ENCODE measurements at places on chromosomes 2 and 18. TPM values are rescaled to one million over a fixed set of nuclear protein-coding genes. Genes with fewer than 3 reads are reported as not detected.

Gene ERFE
- total RNA-seq = not detected

Gene MERTK
- 20.7 TPM for total RNA-seq

Gene CYBRD1
- total RNA-seq = 262 TPM

DNA sequence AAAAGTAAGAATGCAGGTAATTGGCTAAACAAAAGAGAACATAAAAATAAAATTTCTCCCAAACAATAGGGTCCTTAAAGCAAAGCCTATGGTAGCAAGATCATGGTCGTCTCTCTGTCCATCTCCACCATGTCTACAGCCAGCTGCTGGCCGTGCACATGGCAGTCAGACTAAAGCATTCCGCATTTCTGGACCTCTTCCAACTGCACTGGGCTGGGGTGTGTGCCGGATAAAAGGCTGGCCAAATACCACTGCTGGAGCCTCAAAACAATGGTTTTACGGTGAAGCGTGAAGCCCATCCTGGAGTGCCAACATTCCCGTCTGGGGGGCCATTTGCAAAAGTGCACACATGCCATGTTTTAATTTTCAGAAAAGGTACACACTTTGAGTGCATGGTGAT lies 74.8 kb upstream of the PIEZO2 start:
- no peaks in the 10 kb centered on the region for H3K4me1 ChIP-seq
- no peak for DNase-seq
- H3K36me3 ChIP-seq = no peaks in the 10 kb centered on the region
- H3K27me3 ChIP-seq = no peaks in the 10 kb centered on the region
- H3K4me3 ChIP-seq = no peak overlapping the region
- H3K27ac ChIP-seq = no peak overlapping the region

DNA sequence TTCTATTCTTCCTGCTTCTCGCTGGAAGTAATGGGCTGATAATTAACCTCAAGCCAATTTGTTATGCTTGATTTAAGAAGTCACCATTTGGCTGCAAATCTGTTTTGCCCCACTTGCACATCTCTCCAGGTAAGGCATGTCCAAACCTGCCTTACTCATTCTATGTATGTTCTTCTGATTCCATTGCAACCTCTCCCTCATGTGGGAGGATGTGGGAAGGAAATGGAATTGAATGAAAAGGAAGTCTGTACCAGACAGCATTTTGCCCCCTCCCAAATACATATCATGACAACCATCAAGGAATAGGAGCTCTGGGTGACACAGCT lies 131.7 kb downstream of the NRP2 start:
- no peaks in the 10 kb centered on the region for H3K27me3 ChIP-seq
- no peak overlapping the region for H3K27ac ChIP-seq
- H3K4me1 ChIP-seq = peaks cover 3% of the 10 kb centered on the region
- no peak overlapping the region for H3K4me3 ChIP-seq
- no peak for DNase-seq
- no peaks in the 10 kb centered on the region for H3K36me3 ChIP-seq

- H3K4me3 ChIP-seq = no peak overlapping the region
- H3K27ac ChIP-seq = no peak overlapping the region
- no peak for DNase-seq
- H3K36me3 ChIP-seq = no peaks in the 10 kb centered on the region
- no peaks in the 10 kb centered on the region for H3K27me3 ChIP-seq
Measured at GRCh38 chr18:51266773-51267172, 69.3 kb upstream of the MEX3C start.

- no peak for DNase-seq
- no peaks in the 10 kb centered on the region for H3K27me3 ChIP-seq
- H3K4me1 ChIP-seq = no peaks in the 10 kb centered on the region
- H3K27ac ChIP-seq = no peak overlapping the region
- H3K4me3 ChIP-seq = no peak overlapping the region
Measured at GRCh38 chr2:17311771-17312511, 206.3 kb downstream of the RAD51AP2 start.

DNA sequence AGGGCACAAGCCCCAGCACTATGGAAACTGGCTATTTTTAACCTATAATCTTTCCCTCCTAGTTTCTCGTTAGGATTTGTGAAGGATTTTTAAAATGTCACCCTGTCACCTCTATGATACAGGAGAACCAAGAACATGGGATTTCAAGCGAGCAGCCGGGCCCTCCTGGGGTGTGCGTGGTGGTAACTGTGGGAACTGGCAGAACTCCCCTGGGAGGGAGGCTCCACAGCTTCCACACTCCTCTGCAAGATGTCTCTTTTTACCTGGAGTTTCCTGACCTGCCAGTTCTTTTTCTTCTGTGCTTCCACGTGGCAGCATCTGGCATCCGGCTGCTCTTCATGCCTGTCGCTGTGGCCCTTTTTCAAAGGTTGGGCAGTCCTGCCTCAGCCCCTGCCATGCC lies 386.3 kb upstream of the MYT1L start:
- no peak overlapping the region for H3K4me3 ChIP-seq
- no peaks in the 10 kb centered on the region for H3K27me3 ChIP-seq
- DNase-seq = peak; percentile 30

- no peak overlapping the region for H3K4me3 ChIP-seq
- no peaks in the 10 kb centered on the region for H3K36me3 ChIP-seq
- H3K27ac ChIP-seq = no peak overlapping the region
- no peaks in the 10 kb centered on the region for H3K27me3 ChIP-seq
Measured at GRCh38 chr2:158923641-158924040, 44.8 kb upstream of the TANC1 start.

GRCh38 chr2:211423018-211423417 lies 866.6 kb downstream of the CPS1 start:
- H3K4me1 ChIP-seq = no peaks in the 10 kb centered on the region
- H3K27ac ChIP-seq = no peak overlapping the region
- no peaks in the 10 kb centered on the region for H3K27me3 ChIP-seq

- H3K36me3 ChIP-seq = no peaks in the 10 kb centered on the region
- DNase-seq = no peak
- H3K27me3 ChIP-seq = no peaks in the 10 kb centered on the region
- H3K4me3 ChIP-seq = no peak overlapping the region
- no peak overlapping the region for H3K27ac ChIP-seq
Measured at GRCh38 chr2:191696001-191696400, 18.1 kb downstream of the NABP1 start.

GRCh38 chr2:220071696-220072095 lies 444.3 kb downstream of the SLC4A3 start:
- H3K4me1 ChIP-seq = no peaks in the 10 kb centered on the region
- H3K27ac ChIP-seq = no peak overlapping the region
- H3K4me3 ChIP-seq = no peak overlapping the region
- H3K27me3 ChIP-seq = no peaks in the 10 kb centered on the region
- no peak for DNase-seq
- H3K36me3 ChIP-seq = no peaks in the 10 kb centered on the region

DNA sequence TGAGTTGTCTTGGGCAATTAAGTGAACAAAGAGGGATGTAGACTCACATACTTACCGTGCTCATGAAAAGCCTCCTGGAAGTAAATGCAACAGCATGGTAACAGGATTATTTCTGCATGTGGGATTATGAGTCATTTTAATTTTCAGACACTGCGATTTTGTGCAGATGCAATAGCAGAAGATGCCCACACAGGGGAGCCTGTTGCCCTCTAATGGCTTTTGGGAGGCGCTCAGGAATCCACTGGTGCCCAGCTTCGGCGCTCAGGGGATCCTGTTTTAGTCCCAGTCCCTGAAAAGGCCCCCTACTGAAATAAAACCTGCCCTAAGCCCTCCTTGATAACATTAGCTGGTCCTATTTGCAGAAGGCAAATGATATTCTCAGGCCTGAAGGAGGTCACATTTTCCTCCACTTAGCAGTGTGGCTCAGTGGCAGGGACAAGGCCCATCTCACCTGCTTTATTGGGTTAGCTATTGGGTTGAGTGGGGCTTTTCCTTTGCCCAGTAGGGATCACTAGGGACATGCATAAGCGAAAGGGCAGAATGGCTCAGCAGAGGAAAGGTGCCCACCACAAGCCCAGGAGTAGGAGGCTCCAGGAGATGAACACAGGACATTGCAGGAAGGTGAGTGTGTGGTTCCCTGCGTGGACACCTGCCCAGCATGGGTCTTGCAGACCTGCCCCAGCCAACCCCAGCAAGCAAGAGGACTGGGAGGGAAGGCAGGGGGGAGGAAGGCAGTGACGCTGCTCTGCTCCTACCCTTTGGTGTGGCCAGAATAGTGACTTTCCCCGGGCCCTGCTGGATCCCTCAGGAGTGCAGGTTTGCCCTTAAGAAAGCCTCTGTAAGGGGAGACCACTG lies 26.5 kb upstream of the KCNS3 start:
- H3K4me1 ChIP-seq = peaks cover 6% of the 10 kb centered on the region
- no peaks in the 10 kb centered on the region for H3K27me3 ChIP-seq
- no peak overlapping the region for H3K4me3 ChIP-seq
- DNase-seq = peak; percentile 53
- no peaks in the 10 kb centered on the region for H3K36me3 ChIP-seq

DNA sequence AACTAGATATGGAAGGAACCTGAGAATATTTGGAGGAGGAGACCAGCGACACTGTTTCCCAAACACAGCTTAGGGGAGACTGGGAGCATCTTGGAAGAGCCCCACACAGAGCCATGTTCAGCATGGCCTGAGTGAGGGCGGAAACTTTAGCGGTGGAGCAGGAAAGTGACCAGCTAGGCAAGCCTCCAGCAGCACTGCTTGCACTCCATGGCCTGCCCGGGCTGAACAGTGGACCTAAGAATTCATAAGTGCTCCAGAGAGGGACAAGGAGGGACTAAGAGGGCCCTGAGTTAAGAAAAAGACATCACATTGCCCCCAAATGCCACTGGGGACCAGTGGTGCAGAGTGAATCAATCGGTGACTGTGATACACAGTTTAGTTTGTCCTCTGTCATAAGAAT lies 566.4 kb downstream of the TNS1 start:
- DNase-seq = peak; percentile 50
- peaks cover 45% of the 10 kb centered on the region for H3K4me1 ChIP-seq
- H3K36me3 ChIP-seq = no peaks in the 10 kb centered on the region
- no peak overlapping the region for H3K4me3 ChIP-seq
- H3K27ac ChIP-seq = peak overlapping the region; percentile 27

Gene C18orf54
- 3.9 TPM for total RNA-seq

DNA sequence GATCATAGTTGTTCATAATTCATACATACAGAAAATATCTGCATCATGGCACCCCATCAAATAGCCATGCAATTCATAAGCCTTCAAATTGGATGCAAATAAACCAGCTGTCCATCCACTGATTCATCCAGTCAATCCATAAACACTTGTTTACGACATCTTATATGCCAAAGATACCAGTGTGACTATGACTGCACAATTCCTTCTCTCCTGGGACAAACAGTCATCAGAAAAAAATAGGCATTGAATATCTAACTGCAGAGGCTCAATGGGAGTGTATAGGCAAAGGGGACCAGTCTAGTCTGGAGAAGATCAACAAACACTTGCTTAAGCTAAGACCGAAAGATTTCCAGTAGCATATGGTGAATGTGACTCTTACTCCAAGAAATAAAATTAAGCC lies 70.0 kb downstream of the COL4A3 start:
- no peaks in the 10 kb centered on the region for H3K36me3 ChIP-seq
- no peak overlapping the region for H3K4me3 ChIP-seq
- peaks cover 7% of the 10 kb centered on the region for H3K4me1 ChIP-seq
- no peak for DNase-seq

DNA sequence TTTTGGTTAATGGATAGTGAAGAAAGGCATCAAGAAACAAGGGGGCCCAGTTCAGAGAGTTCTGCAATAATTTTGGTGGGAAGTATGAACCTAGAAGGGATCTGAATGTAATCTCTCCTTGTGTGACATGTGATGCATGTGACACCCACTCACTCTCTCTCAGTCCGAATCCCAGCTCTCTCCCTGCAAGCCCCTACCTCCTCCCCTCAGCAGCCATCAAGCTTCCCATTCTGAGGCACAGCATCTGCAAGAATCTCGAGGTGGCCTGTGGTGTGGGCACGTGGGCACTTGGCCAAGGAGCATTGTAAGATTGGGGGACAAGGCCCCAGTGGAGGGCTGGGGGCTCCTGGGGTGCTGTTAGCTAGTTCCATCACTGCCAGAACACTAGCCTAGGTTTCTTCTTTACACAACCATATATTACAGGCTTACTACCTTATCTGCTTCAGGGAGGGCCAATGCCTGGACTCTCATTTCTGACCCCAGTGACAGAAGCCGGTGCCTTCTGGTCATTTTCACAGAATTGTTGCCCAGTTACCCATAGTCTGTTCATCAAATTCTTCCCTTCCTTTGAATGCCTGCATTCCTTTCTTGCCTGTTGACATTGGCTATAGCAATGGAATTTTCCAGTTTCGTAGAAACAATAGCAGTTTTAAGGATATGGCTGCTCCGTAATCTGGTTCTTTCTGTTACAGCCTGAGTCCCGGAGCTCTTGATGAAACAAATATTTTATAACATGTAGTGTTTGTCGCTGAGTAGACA lies 13.3 kb upstream of the LCLAT1 start:
- no peak for DNase-seq
- no peak overlapping the region for H3K27ac ChIP-seq
- no peak overlapping the region for H3K4me3 ChIP-seq
- H3K36me3 ChIP-seq = no peaks in the 10 kb centered on the region
- no peaks in the 10 kb centered on the region for H3K4me1 ChIP-seq
- H3K27me3 ChIP-seq = no peaks in the 10 kb centered on the region

GRCh38 chr2:191479680-191480023 lies 198.3 kb upstream of the NABP1 start:
- DNase-seq = no peak
- H3K4me3 ChIP-seq = no peak overlapping the region
- H3K27ac ChIP-seq = no peak overlapping the region
- no peaks in the 10 kb centered on the region for H3K36me3 ChIP-seq
- peaks cover 15% of the 10 kb centered on the region for H3K4me1 ChIP-seq
- no peaks in the 10 kb centered on the region for H3K27me3 ChIP-seq

GRCh38 chr2:157143901-157144300 lies 113.6 kb upstream of the GALNT5 start:
- no peak overlapping the region for H3K4me3 ChIP-seq
- no peaks in the 10 kb centered on the region for H3K4me1 ChIP-seq
- H3K27ac ChIP-seq = no peak overlapping the region
- H3K27me3 ChIP-seq = no peaks in the 10 kb centered on the region
- no peak for DNase-seq

Gene KLF7
- 66.5 TPM for total RNA-seq

Gene UNC80
- not detected for total RNA-seq

Gene SNTG2
- 1.4 TPM for total RNA-seq

GRCh38 chr2:33323957-33324356 lies 152.5 kb upstream of the RASGRP3 start:
- no peaks in the 10 kb centered on the region for H3K36me3 ChIP-seq
- no peak overlapping the region for H3K4me3 ChIP-seq
- DNase-seq = no peak
- peaks cover 20% of the 10 kb centered on the region for H3K4me1 ChIP-seq

DNA sequence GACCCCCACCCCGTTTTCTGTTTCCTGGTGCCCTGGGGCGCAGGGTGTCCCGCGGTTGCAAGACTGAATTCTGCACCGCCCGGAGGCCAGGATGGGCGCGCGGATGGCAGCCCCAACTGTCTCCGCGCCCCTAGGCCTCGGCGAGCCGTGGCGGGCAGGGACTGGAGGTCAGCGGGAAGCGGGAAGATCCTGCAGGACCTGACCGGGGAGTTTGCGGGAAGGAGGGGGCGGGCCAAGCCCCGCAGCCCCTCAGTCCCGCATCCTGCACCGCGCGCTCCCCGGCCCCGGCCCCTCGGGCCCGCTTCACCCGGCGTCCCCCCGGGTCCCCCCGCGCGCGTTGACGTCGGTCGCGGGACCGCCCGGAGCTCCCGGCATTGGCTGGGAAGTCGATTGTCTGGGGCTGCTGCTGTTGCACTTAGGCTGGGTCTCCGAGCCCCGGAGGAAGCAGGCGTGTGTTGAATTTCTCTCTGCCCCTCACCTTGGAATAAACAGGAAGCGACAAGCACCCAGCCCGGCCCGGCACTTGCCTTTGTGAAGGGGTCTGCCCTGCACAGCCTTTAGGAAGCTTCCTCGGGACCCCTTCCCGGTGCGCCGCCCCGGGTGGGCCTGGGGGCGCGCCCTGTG lies at the start of gene LDLRAD4:
Gene LDLRAD4 (plus strand): TSS at position 393 of the 624 bp plus-strand sequence.
- H3K4me3 ChIP-seq = peak within 1 kb of the TSS; percentile 74
- no peak for DNase-seq
- H3K36me3 ChIP-seq = no peaks in the 10 kb centered on the region
- peak within 1 kb of the TSS; percentile 78 for H3K27ac ChIP-seq
- H3K27me3 ChIP-seq = peaks cover 22% of the 10 kb centered on the region

All from lower lobe of right lung (tissue), 2 donors.